CD4-positive, alpha-beta memory T cell (primary cell): ENCODE measurements at places on chromosomes 1 and 21.
A peak's percentile ranks its signal among the peaks of the same experiment; 100 is the strongest.

DNA sequence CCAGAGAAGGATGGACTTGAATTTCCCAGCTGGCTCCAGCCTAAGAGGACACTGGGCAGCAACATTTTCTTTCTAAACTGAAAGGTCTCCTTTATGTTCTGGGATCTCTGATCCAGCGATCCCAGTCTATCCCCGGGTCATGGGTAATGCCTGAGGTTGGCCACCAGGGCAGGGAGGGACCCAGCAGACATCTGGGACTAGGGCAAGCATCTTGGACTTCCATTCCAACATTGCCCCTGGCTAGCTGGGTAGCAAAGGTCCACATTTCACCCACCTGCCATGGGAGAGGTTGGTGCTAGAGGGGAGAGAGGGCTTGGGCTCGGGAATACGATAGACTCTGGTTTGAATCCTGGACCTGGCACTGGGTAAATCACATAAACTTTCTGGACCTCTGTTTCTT is 84.6 kb downstream of the LRRN2 start:
- no peak for DNase-seq

- DNase-seq: no peak
These were observed 91.6 kb upstream of the FOXD3 start for GRCh38 chr1:63230722-63231121.

DNA sequence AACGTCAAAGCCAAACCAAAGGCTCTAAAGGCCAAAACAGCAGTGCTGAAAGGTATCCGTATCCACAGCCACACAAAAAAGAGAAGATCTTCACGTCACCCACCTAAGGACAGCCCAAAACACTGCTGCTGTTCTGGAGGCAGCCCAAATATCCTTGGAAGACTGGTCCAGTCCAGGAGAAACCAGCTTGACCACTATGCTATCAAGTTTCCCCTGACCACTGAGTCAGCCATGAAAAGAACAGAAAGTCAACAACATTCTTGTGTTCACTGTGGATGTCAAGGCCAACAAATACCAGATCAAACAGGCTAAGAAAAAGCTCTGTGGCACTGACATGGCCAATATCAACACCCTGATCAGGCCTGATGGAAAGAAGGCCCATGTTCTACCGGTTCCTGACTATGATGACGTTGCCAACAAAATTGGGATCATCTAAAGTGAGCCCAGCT is 32.1 kb downstream of the ARID4B start:
- DNase-seq: no peak

GRCh38 chr1:77948841-77949424 is 29.9 kb downstream of the FUBP1 start:
- no peak for DNase-seq

DNA sequence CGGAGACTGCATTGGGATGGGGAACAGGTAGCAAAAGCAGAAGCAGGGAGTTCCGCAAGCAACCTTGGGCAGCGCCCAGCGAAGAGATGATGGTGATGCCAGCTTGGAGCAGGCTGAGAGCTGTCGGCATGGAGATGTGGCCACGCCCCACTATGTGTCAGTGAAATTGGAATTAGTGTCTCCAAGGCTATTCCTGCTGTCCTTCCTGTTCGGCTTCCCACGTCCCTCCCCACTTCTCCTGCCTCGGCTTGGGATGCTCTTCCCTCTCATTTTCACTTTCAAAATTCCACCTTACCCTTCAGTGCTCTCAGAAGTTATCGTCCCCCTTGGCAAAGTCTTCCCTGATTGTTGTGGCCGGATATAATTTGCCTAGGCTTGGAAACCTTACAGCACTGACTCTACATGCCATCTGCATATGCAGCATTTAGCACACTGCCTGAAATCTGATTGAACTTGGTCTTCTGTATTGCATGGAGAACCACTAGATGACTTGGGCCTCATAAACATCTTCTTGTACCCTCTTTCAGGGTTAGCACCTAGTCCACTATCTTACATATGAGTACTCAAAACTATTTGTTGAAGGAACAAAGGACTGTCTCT is 270.7 kb upstream of the RUNX1 start:
- no peak for DNase-seq

DNA sequence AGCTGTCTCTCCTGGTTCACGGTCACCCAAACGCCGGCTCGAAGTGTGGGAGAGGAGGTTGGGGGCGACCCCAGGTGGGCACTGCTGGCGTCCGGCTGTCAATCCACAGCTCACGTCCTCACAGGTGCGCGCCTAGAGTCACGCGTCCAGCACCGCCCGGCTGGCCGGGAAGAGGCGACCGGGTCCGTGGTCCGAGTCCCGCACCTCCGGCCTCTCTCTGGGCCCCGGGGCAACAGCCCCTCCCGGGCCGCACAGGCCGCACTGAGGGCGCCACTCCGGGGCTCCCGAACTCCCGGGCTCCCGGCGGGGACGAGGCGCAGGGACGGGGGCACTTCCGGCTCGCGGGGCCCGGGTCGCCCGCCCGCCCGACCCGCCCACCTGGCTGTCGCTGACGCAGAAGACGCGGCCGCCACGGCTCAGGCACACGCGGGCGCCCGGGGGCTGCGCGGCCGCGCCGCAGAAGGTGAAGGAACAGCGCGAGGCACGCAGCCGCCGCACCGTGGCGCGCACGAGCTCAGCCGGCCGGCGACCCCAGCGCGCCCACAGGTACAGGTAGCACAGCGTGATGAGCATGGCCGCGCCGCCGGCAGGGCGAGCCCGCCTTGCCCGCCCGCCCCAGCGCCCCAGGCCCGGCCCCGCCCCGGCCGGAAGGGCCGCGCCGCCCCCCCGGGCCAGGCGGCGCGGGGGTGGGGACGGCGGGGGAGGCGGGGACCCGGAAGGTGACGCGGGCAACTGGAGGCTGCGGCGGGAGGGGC is at the start of gene HLCS:
Gene HLCS (minus strand): TSS at position 604 of the 755 bp plus-strand sequence. CDS start 31 bp downstream, at position 573.
- peak; percentile 74 for DNase-seq

GRCh38 chr1:243406424-243406823 is 150.6 kb downstream of the SDCCAG8 start:
- no peak for DNase-seq

- DNase-seq: no peak
These were observed 129.2 kb downstream of the GLUL start for GRCh38 chr1:182262425-182262824.

DNA sequence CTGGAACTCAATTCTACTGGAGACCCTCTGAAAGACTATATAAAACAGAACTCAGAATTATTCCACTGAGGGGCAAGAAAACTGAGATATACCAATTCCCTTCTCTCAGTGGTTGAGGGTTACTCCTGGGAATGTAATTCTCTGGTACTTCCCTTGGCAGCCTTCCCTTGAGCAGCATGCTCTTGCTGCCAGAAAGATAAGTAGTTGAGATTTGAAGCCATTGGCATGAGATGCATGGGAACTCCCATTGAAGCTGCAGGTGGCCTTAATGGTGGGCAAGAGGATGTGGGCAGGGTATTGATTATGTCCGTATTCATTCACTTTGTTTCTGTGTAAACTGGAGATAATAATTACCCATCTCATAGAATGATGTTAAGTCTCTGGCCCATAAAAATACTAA is 28.6 kb upstream of the C1orf185 start:
- DNase-seq: no peak

- no peak for DNase-seq
These were observed 88.6 kb downstream of the RIPK4 start for GRCh38 chr21:41678016-41678923.

DNA sequence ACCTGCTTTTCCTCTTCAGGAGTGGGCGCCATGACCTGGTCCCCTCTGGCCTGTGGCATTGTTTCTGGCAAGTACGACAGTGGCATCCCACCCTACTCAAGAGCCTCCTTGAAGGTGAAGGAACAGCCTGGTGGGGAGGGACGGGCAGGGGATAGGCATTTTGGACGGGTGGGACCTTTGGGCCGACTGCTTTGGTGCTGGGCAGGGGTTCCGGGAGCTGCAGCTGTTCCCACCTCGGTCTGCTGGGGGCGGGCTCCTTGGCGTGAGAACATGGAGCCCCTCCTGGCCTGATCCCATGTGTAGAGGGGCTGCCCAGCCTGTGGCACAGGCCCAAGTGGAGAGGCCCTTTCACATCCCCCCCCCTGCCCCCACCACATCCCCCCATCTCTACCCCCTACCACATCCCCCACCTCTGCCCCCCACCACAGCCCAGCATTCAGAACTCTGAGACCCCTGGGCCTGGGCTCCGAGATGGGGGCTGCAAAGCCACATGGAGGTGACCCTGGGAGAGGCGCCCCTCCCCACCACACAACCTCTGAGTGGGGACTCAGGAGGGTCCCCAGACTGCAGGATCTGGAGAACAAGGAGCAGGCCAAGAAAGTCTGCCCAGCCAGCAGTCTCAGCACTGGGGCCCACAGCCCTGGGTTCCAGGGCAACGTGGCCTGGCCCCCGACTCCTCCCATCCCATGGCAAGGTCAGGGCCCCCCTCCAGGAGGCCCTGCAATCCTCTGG is 50.0 kb downstream of the KCNAB2 start:
- no peak for DNase-seq

DNA sequence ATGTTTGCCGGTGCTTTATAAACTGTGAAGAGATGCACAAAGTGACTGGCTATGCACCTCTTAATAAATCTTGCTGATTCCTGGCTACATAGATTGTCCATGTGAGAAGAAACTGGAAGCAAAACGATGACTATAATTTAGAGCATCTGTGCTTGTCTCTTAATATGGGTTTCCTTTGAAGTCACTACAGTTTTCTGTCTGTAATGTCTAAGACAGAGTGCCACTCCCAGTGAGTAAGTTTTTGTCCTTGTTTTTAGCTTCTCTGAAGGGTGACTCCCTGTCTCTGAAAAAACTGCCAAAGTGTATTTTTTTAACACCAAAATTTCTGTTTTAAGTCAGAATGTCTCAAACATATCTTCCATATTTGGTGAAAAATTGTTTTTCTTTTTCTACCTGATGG is 175.1 kb downstream of the FASLG start:
- no peak for DNase-seq

DNA sequence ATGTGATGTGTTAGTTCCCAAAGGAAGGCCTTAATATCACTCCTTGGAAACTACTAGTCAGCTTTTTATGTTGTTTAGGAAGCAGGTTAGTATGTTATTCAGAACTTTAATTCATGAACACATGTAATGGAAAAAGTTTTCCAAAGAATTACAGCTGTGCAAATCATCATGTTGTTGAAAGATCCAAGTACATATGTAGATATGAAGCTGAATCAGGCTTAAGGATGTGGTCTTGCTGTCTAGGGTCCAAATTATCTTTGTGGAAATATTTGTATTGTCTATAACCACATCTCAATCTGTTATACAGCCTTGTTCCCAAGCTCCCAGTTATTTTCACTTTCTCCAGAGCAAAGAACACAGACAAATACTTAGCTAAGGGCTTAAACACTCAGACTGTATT is 231.6 kb downstream of the TPR start:
- no peak for DNase-seq

- no peak for DNase-seq
These were observed 97.3 kb downstream of the GLIS1 start for GRCh38 chr1:53641481-53642214.

GRCh38 chr1:94886361-94886760 is 40.5 kb downstream of the CNN3 start:
- DNase-seq: no peak

GRCh38 chr1:172775606-172776005 is 116.7 kb downstream of the FASLG start:
- DNase-seq: no peak

GRCh38 chr1:115980998-115981993 is 5.0 kb downstream of the SLC22A15 start:
- DNase-seq: peak; percentile 20

- no peak for DNase-seq
These were observed 18.1 kb downstream of the PDC start for GRCh38 chr1:186442651-186443375.

GRCh38 chr1:36703526-36704208 is 221.0 kb upstream of the CSF3R start:
- peak; percentile 27 for DNase-seq

DNA sequence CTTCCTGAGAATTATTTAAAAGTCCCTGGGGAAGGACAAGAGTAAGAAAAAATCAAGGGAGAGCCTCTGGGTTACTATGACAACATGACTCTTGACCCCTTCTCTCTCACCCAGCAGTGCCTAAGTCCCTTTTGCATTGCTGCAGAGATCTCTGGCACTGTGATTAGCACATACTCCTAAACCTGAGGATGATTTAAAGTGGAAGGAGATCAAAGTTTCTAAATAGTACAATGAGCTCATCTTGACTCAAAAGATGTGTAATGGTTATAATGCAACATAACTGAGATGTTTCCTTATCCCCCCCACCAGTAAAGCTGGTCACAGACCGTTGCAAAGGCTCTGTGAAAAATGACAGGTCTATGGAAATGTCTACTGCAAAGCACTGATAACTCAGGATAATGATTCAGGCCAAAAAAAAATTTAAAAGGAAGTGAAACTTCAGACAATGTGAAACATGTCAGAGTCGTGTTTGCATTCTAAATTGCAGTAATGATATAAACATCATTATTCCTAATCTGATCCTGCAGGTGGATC is 519.2 kb downstream of the KIF26B start:
- DNase-seq: no peak

- DNase-seq: no peak
These were observed 2.3 kb upstream of the CCSAP start for GRCh38 chr1:229344937-229345684.

DNA sequence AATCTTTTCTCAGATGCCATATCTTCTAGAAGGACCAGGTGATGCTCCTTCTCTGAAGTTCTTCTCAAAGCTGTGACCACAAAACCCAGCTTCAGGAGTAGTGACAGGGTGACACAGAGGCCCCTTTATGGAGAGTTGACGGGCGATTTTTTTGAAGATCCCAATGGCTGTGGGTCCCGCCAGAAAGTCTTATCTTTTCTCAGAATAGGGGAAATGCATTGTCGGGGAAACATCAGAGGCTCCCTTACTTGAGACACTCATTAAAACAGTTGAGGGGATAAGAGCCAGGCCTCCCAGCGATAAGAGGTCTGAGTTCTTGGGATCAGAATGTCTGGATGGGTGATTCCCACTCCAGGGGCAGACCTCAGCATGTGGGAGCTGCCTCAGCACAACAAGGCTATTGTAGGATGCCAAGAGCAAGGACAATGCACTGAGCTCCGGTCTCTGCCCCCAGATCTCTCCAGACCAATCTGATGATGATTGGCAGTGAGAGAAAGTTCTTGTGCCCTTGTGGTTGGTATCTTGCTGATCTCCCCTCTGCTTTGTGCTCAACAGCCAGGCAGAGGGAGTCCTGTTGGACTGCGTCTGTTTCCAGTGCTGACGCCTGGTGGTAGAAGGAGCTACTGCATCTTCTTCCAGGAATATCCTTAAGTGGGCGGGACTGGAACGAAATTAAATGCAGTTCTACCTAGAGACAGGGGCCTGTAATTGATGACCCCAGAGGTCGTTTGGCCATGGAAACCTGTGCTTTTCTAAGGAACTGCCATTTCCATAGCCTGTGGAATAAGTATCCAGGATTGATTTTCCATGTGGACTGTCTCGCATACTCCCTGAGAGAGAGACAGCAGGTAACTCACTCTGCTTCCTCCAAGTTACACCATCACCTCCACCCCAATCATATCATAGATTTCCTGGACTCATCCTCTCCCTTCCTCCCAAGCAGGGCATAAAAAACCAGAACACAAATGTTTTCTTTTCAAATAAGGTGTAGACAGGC is 6.8 kb upstream of the ACKR1 start:
- DNase-seq: no peak

DNA sequence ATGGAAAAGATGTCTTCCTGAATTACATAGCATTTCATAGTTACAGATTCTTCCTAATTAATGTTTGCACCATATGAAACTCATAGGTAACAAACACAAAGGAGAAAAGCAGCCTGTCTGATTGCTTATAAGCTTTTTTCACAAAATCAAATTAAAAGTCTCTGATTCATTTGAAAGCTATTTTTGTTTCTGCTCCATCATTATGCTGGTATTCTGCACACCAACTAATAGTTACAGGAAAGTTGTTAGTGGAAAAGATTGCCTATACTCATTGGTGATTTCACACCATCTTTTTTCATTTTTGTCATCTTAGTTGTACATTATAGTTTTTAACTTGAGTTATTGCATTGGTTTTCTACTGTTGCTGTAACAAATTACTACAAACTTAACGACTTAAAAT is 70.0 kb downstream of the PRKAA2 start:
- no peak for DNase-seq
